ENCODE measurements at places on chromosomes 5 and 9. TPM values are rescaled to one million over a fixed set of nuclear protein-coding genes. Genes with fewer than 3 reads are reported as not detected.

DNA sequence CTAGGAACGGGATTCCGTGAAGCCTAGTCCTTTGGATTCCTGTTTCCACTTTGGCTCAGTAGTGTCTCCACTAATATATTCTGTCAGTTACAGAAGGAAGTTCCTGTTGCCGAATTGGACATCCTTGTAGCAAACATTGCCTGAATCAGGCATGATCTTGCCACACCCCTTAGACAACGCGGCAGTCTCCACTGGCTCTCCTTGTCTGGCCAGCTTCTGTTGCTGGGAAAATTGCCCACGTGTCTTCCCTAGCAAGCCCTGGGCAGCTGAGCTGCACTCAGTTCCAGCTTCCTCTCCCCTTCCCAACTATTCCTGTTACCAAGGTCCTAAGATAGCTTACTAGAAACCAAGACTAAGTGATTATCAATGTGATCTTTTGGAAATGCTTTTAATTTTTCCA is 316.6 kb upstream of the RIOK2 start:
- H3K36me3 ChIP-seq, result no peaks in the 10 kb centered on the region
- DNase-seq, result no peak
- no peak overlapping the region for H3K4me3 ChIP-seq
- H3K27me3 ChIP-seq, result no peaks in the 10 kb centered on the region

- no peak overlapping the region for H3K4me3 ChIP-seq
- H3K36me3 ChIP-seq, result no peaks in the 10 kb centered on the region
- no peak overlapping the region for H3K27ac ChIP-seq
- no peaks in the 10 kb centered on the region for H3K27me3 ChIP-seq
- no peak for DNase-seq
- H3K4me1 ChIP-seq, result no peaks in the 10 kb centered on the region
Observed at GRCh38 chr5:58211441-58211840, 248.4 kb downstream of the PLK2 start.

- H3K27me3 ChIP-seq, result no peaks in the 10 kb centered on the region
- no peak overlapping the region for H3K4me3 ChIP-seq
- H3K4me1 ChIP-seq, result no peaks in the 10 kb centered on the region
- no peak overlapping the region for H3K27ac ChIP-seq
Observed at GRCh38 chr5:171272996-171273970, 35.8 kb upstream of the TLX3 start.

- no peaks in the 10 kb centered on the region for H3K4me1 ChIP-seq
- H3K4me3 ChIP-seq, result no peak overlapping the region
- H3K27ac ChIP-seq, result no peak overlapping the region
- H3K27me3 ChIP-seq, result no peaks in the 10 kb centered on the region
- DNase-seq, result no peak
- H3K36me3 ChIP-seq, result no peaks in the 10 kb centered on the region
Observed at GRCh38 chr5:27377626-27378025, 339.2 kb upstream of the CDH9 start.

GRCh38 chr9:110994771-110995241 is 43.5 kb downstream of the LPAR1 start:
- H3K4me1 ChIP-seq, result no peaks in the 10 kb centered on the region
- no peak for DNase-seq
- peak overlapping the region; percentile 61 for H3K27ac ChIP-seq
- no peaks in the 10 kb centered on the region for H3K27me3 ChIP-seq
- no peaks in the 10 kb centered on the region for H3K36me3 ChIP-seq

The TMEM38B gene
- 38.1 TPM for total RNA-seq

GRCh38 chr9:21160178-21160577 is 6.3 kb downstream of the IFNA21 start:
- no peak overlapping the region for H3K4me3 ChIP-seq
- no peaks in the 10 kb centered on the region for H3K36me3 ChIP-seq
- no peak overlapping the region for H3K27ac ChIP-seq

- no peak overlapping the region for H3K4me3 ChIP-seq
- H3K27ac ChIP-seq, result no peak overlapping the region
- no peaks in the 10 kb centered on the region for H3K27me3 ChIP-seq
- no peak for DNase-seq
- peaks cover 20% of the 10 kb centered on the region for H3K36me3 ChIP-seq
Observed at GRCh38 chr9:4844056-4844838, 51.5 kb downstream of the RCL1 start.

The GPSM1 gene
- total RNA-seq, result 44.5 TPM

- H3K27me3 ChIP-seq, result no peaks in the 10 kb centered on the region
- no peak for DNase-seq
- no peaks in the 10 kb centered on the region for H3K36me3 ChIP-seq
- peaks cover 21% of the 10 kb centered on the region for H3K4me1 ChIP-seq
Observed at GRCh38 chr9:134263596-134263995, 62.7 kb upstream of the RXRA start.

DNA sequence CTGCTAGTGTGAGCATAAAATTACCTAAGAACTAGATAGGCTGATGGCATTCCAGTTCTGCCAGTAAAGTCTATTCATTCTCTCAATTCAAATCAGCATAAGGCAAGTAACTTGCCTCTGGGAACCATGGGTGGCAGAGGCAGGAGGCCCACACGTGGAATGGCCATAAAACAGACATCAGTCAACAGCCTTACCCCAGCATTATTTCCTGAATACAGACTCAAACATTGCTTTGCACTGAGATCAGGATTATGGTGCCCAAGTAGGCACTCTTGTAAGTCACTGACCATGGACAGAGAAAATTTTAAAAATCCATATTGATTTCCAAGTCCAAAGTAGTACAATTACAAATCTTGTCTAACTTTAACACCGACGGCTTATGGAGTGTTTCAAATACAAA is 157.7 kb downstream of the NR2F1-AS1 start:
- H3K4me1 ChIP-seq, result no peaks in the 10 kb centered on the region
- H3K4me3 ChIP-seq, result no peak overlapping the region
- H3K27me3 ChIP-seq, result no peaks in the 10 kb centered on the region
- no peak overlapping the region for H3K27ac ChIP-seq
- DNase-seq, result no peak
- H3K36me3 ChIP-seq, result no peaks in the 10 kb centered on the region

- H3K27me3 ChIP-seq, result no peaks in the 10 kb centered on the region
- no peaks in the 10 kb centered on the region for H3K4me1 ChIP-seq
- H3K27ac ChIP-seq, result peak overlapping the region; percentile 98
Observed at GRCh38 chr5:219460-219863, 1.3 kb downstream of the SDHA start.

The DOCK2 gene
- total RNA-seq, result 3.7 TPM

The OBP2A gene
- not detected for total RNA-seq

DNA sequence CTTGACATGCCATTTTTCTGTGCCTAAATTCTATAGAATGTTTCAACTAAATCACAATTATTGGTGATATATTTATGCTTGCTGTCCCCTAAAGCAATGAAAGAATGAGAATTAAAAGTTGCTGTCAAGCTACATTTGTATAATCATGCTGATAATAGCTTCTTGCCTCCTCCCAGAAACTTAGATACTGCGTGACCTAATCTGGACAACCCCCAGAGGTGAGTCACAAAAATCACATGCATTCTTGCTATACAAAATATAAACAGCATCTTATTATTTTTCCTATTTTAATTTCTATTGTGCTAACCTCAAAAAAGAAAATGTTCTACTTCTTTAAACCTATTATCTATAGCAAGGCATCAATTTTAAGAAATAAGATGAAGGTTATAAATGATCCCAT is 995.8 kb upstream of the ACO1 start:
- H3K4me1 ChIP-seq, result no peaks in the 10 kb centered on the region
- H3K4me3 ChIP-seq, result no peak overlapping the region
- no peaks in the 10 kb centered on the region for H3K36me3 ChIP-seq
- no peak for DNase-seq
- H3K27me3 ChIP-seq, result no peaks in the 10 kb centered on the region

- H3K4me3 ChIP-seq, result no peak overlapping the region
- H3K36me3 ChIP-seq, result no peaks in the 10 kb centered on the region
- no peak for DNase-seq
- no peak overlapping the region for H3K27ac ChIP-seq
Observed at GRCh38 chr5:175575301-175575700, 82.6 kb upstream of the HRH2 start.

The JAKMIP2 gene
- 0.33 TPM for total RNA-seq

The COL15A1 gene
- 38.2 TPM for total RNA-seq

DNA sequence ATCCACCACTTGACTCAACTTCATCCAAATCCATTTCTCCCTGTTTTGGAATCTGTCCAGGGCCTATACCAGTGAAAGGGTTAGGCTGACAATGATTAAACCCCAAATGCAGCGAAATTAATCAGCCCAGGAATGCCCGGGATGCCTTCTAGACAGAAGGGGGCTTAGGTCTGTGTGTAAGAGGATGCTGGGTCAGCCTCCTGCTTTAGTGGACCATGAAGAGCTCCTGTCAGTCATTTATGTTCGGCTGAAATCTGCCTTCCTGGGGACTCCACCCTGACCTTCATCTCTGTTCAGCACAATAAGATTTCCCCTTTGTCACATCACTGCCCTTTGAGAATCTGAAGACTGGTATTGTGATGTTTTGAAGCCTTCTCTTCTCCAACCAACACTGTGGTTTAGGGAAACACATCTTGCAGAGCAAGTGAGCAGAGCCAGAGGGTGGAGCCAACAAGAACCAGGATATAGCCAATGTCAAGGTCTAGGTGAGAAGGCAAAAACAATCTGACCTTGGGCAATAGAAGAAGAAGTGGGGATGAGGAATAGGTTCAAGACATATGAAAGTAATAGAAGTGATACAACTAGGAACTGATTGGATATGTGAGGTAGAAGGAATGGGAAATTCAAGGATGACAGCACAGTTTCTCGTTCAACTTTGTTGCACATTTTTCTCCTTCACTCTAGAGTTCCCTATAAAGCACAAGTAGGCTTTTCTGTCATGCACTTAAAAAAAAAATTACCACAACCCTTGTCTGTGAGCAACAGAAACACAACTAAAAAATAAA is 234.4 kb downstream of the ARHGAP26 start:
- H3K4me1 ChIP-seq, result peaks cover 68% of the 10 kb centered on the region
- no peak overlapping the region for H3K4me3 ChIP-seq
- H3K27ac ChIP-seq, result no peak overlapping the region
- no peaks in the 10 kb centered on the region for H3K27me3 ChIP-seq
- no peaks in the 10 kb centered on the region for H3K36me3 ChIP-seq
- no peak for DNase-seq

DNA sequence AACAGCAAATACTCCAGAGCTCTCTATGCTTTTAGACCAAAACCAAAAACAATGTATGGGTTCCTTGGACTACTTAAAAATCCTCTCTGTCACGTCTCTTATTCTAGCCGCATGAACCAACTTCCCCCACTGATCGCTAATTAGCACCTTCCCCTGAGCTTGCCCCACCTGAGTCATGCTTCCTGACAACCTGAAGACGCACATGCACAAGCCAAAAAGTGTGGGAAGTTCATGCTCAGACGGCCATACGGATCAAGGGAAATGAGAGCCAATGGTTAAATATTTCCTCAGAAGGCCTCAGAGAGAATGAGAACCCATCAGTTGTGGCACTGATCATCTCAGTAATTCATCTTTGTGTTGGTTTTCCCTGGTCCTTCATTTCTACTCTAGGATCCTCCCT is 199.7 kb downstream of the BNC2 start:
- no peak for DNase-seq
- no peaks in the 10 kb centered on the region for H3K36me3 ChIP-seq
- H3K4me1 ChIP-seq, result no peaks in the 10 kb centered on the region
- no peak overlapping the region for H3K27ac ChIP-seq
- no peaks in the 10 kb centered on the region for H3K27me3 ChIP-seq
- no peak overlapping the region for H3K4me3 ChIP-seq

DNA sequence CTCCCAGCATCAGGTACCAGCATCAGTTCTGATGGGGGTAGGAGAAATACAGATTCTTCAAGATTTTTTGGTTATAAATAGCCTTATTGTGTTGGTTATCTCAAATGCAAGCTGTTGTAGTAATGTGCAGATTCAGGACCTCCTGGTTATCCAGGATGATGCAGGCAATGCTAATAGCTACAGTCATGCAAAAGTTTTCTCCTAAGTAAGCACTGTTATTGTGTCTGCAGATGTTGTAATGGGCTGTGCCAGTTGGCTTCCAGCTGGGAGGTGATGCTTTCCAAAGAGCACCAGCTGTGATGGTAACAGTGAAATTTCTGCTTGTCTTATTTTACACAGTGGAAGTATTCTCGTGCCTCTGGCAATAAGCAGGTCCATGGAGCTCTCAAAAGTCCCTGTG is 719.2 kb upstream of the CTNND2 start:
- no peaks in the 10 kb centered on the region for H3K4me1 ChIP-seq
- no peak overlapping the region for H3K4me3 ChIP-seq
- no peaks in the 10 kb centered on the region for H3K27me3 ChIP-seq
- no peak overlapping the region for H3K27ac ChIP-seq
- no peaks in the 10 kb centered on the region for H3K36me3 ChIP-seq
- DNase-seq, result no peak

GRCh38 chr9:112285056-112285455 is 48.4 kb downstream of the PTBP3 start:
- H3K27me3 ChIP-seq, result no peaks in the 10 kb centered on the region
- H3K4me3 ChIP-seq, result no peak overlapping the region
- no peak for DNase-seq
- no peak overlapping the region for H3K27ac ChIP-seq

GRCh38 chr9:109973336-109973735 is 193.3 kb downstream of the PALM2AKAP2 start:
- peaks cover 30% of the 10 kb centered on the region for H3K4me1 ChIP-seq
- no peaks in the 10 kb centered on the region for H3K36me3 ChIP-seq
- no peaks in the 10 kb centered on the region for H3K27me3 ChIP-seq
- no peak for DNase-seq

- no peaks in the 10 kb centered on the region for H3K27me3 ChIP-seq
- no peak overlapping the region for H3K4me3 ChIP-seq
- DNase-seq, result no peak
- no peaks in the 10 kb centered on the region for H3K36me3 ChIP-seq
Observed at GRCh38 chr5:150489360-150490295, 18.3 kb upstream of the NDST1 start.

DNA sequence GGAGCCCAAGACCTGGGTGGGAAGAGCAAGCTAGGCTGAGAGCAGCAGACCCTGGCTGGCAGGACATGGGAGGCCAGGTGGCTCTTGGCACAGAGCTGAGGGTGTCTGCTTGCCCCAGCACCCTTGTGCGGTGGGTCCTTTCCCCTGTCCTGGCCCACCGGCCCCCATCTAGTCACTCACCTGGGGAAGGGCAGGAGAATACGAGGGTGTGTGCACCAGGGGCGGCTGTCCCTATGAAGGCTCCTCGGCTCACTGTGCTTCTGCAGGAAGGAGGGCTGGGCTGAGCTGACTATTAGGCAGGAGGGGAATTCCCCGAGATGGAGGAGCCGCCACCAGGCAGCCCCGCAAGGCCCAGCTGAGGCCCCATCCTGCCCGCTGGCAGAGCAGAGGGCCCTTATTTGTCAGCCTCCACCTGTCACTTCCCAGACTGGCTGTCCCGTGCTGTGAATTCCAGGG is 6.1 kb upstream of the TNIP1 start:
- no peaks in the 10 kb centered on the region for H3K27me3 ChIP-seq
- H3K4me1 ChIP-seq, result no peaks in the 10 kb centered on the region
- H3K4me3 ChIP-seq, result no peak overlapping the region

GRCh38 chr5:16856531-16856930 is 79.6 kb downstream of the MYO10 start:
- no peak overlapping the region for H3K4me3 ChIP-seq
- no peak for DNase-seq
- no peaks in the 10 kb centered on the region for H3K36me3 ChIP-seq
- no peaks in the 10 kb centered on the region for H3K27me3 ChIP-seq
- H3K4me1 ChIP-seq, result no peaks in the 10 kb centered on the region

Measured in right atrium auricular region (tissue), 2 donors.